ENCODE measurements at places on chromosomes 4 and X.

DNA sequence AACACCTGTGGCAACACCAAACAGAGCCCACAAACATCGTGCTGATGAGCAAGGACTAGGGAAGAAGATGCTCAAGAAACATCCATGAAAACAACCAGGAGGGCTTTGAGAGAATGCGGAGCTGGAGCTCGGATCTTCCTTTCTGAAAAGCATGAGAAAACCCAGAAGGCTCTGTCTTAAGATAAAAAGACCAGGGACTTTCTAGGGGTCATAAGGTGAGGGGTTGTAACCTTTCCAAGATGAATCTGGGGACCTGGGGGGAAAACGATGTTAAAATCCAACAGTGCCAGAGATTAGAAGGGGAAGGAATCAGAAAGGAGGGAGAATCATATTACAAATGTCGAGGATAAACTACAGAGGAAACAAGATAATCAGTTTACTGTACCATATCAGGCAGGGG, 10.1 kb downstream of the GK2 start:
- DNase-seq: no peak

DNA sequence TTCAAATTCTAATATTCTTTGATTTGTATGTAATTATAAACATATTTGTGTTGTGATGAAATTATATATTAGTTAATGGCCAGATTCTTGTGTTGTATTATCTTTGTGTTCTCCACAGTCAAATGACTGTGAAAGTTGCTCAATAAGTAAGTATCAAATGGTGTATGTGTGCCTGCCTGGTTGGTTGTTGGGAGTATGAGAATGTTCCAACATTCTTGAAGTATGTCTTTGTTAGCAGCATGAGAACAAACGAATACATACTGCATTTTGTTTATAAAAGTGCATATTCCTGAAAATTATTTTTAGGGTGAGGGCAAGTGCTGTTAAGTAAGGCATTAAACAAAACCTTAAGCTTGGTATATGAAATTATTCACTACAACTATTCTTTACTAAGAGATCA, 16.2 kb downstream of the ARHGEF38 start:
- no peak for DNase-seq

DNA sequence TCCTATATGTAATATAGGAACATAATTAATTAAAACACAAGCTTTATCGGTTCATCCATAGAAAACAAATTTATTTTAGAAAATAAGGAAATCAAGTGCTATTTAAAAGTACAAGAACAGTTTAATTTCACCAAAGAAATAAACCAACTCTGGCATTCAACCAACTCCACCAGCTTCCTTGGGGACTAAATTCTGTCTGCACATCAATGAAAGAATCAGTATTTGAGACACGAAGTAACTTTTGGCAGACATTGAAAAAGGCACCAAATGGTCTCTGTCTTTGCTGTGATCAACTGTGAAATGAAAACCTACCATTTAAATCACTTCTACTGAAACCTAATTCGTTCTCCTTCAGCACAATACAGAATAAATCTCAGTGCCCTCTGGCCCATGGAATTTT, 719.7 kb upstream of the GRIA3 start:
- DNase-seq: no peak

- DNase-seq: no peak
Measured at GRCh38 chr4:16760617-16761363, 137.7 kb downstream of the LDB2 start.

- no peak for DNase-seq
Measured at GRCh38 chr4:77856152-77856551, 6.5 kb upstream of the MRPL1 start.

DNA sequence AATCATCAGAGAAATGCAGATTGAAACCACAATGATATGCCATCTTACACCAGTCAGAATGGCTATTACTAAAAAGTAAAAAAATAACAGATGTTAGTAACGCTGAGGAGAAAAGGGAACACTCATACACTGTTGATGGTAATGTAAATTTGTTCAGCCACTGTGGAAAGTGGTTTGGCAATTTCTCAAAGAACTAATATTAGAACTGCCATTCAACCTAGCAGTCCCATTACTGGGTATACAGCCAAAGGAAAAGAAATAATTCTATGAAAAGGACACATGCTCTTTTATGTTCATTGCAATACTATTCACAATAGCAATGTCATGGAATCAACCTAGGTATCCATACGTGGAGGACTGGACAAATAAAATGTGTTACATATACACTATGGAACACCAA, 566.3 kb downstream of the STPG2 start:
- DNase-seq: no peak

GRCh38 chr4:167238226-167238625, 3.9 kb upstream of the SPOCK3 start:
- no peak for DNase-seq

- DNase-seq: no peak
Measured at GRCh38 chr4:103052779-103053178, 23.8 kb downstream of the SLC9B2 start.
